ENCODE measurements at places on chromosomes 2 and 18. TPM values are rescaled to one million over a fixed set of nuclear protein-coding genes. Genes with fewer than 3 reads are reported as not detected.

The ST6GAL2 gene
- total RNA-seq, result not detected

The OTX1 gene
- not detected for total RNA-seq

The FHOD3 gene
- not detected for total RNA-seq

The NEU4 gene
- 1.1 TPM for total RNA-seq

GRCh38 chr2:207763303-207763917, 6.3 kb downstream of the FZD5 start:
- no peak for DNase-seq

- DNase-seq, result no peak
Observed at GRCh38 chr18:34991561-34991960, 49.7 kb upstream of the MAPRE2 start.

DNA sequence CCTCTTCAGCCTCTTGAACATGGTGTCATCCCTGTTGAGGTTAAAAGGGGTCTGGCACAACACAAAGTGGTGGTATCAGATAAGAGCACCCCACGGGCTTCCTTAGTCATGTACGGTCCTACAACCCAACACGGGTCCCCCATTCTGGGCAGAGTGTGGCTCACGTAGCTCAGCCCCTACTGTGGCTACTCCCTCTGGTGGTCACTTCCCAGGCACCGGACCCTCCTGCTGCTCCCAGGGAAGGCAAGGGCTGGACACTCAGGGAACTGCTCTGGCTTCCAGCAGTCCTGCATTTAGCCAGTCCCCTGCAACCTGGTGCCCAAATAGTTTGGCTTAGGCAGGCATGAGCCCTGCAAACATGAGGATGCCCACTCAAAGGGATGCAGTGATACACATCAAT, 58.6 kb downstream of the GALNT14 start:
- no peak for DNase-seq

DNA sequence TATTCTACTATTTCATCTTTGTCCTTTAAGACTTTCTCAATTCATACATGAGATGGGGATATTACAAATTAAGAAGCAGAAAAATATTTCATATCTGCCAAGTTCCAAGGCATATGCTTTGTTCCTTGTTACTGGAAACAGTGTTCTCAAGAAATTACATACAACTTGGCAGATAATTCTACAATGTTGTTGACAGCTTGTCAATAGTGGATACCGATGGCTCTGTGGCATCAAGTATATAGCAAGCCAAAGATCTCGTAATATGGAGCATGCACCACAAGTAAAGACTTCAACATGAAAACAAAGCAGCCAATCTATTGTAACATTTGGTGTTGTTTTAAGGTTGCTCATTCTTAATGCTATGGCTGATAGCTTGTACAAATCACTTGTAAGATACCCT, 598.2 kb upstream of the KLHL29 start:
- DNase-seq, result no peak

DNA sequence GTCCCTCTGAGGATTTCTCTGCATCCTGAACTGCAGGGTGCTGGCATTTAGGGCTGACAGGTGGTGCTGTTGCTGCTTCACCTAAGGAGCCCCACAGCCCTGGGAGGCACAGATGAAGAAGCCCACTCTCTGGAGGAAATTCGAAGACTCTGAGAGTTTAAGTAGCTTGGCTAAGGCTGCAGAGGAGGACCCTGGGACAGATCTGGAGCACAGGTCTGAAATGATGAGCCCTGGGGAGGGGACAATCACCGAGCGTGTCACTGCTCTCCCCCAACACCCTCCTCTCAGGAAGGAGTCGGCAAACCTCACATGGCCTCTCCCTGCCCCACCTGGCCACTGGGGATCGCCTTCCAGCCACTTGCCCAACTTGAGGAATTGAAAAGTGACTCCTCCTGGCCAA, 18.6 kb downstream of the CYP27C1 start:
- DNase-seq, result no peak

GRCh38 chr2:71832388-71832787, 315.3 kb downstream of the CYP26B1 start:
- no peak for DNase-seq

DNA sequence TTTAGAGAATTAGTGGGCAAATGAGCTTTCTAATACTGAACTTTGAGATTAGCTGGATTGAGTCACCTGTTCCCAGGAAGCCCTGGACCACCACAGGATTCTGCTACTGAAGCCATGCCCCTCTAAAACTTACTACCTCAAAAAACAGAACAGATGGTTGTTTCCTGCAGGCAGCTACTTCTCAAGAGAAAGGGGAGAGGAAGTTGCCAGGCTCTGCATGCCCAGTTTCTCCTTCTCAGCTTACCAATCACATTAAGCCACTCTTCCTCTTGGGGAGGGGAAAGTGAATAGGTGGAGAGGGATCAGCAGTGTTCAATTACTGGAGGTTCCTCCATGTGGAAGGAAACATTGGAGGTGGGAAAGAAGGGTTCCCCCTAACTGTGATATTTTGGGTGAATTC, 24.9 kb upstream of the C1GALT1C1L start:
- no peak for DNase-seq

Measured in activated naive CD4-positive, alpha-beta T cell treated with anti-CD3 and anti-CD28 coated beads, Interleukin-2, amount 50 U/mL, for 72 hours (primary cell).